ENCODE measurements at places on chromosomes 16 and 17.

DNA sequence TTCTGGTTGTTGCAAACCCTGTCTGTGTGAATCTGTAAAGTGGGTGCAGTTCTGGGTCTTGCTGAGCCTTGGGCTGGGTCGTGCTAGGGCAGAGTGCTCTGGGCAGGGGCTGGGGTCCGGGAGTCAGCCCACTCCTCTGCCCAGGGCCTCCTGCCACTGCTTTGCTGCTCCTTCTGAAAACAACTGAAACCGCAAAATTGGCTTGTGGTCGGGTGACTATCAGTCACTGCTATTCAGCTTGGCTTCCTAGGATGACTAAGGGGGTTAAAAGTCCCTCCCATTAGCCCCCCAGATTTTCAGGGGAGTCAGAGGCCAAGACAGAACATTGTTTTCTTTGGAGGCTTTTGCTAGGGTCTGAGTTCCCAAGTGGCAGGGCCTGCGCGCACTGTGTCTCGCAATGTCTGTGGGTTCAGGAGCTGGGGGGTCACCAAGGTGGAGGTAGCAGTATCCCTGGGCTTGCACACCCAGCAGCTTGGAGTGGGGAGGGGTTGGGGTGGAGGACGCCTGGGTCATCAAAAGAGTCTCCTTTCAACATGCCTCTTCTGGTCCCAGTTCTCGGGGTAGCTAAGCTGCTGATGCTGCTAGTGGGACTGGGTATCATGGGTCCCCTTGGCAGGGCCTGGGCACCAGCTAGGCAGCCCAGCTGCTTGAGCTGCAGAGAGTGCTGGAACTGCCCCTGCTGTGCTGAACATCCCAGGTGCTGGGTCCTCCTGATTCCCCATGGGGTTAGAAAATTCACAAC lies 13.5 kb upstream of the TBX21 start:
- no peak for DNase-seq

DNA sequence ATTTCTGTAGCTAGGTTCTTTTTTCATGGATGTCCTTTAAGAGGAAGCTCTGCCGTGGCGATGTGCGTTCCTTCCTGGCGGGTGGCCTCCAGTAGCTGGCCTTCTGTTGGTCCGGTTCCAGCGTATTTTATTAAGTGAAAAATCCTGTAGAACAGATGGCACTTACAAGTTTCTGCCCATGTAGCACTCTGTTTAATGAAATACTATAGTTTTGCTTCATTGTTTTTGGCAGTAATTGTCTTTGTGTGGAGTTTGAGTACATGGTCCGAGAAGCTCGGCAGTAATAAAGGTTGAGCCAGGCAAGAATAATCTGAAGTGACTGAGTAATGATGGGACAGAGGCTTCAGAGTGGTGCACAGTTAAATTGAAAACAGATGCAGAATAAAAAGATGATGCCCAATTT lies 20.4 kb downstream of the USP10 start:
- no peak for DNase-seq

- no peak for DNase-seq
Observed at GRCh38 chr17:36723459-36724025, 122.2 kb downstream of the MRM1 start.

- no peak for DNase-seq
Observed at GRCh38 chr16:84717484-84717883, 17.7 kb downstream of the USP10 start.

DNA sequence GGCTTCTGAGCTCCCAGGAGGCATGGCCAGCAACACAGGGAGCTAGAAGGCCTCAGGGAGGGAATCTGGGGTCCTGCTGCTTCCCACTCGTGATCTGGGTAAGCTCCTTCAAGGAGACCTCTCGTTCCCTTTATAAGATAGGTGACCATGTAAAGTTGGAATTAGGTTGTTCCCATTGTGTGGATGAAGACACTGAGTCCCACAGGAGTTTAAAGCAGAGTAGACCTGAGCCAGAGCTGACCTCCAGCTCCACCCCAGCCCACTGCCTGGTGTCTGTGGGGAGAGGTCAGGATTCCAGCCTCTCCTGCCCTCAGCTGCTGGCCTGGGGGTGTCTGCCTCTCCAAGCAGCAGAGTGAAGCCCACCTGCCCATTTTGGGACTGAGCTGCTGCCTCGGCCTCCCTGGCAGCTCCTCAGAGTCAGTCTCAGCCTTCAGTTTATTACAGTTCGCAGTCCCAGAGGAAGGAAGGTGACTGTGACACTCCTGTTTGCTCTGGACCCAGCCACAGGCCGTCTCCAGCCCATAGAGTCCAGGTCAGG lies 33.1 kb upstream of the LGALS9 start:
- DNase-seq = no peak

Data from T47D (cell line).